Dermis microvascular lymphatic vessel endothelial cell (primary cell): ENCODE measurements at places on chromosomes 11 and 22.

DNA sequence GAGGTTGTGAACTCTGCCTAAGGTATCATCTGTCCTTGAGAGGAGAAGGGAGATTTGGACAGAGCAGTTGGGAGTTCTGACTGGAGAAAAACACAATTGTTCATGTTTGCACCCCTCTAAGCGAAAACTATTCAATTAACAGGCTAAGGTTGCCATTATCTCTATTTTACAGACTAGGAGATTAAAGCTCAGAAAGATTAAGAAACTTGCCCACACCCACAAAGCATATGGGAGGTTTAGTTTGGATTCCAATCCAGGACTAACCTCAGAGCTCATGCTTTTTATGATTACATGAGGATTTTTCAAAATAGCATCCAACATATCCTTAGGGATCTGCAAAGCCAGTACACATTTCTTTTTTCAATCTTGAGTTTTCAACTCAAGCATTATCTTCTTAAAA, 22.0 kb downstream of the GAB2 start:
- DNase-seq = no peak

GRCh38 chr22:24819911-24820461, 14.0 kb downstream of the SGSM1 start:
- DNase-seq = no peak

DNA sequence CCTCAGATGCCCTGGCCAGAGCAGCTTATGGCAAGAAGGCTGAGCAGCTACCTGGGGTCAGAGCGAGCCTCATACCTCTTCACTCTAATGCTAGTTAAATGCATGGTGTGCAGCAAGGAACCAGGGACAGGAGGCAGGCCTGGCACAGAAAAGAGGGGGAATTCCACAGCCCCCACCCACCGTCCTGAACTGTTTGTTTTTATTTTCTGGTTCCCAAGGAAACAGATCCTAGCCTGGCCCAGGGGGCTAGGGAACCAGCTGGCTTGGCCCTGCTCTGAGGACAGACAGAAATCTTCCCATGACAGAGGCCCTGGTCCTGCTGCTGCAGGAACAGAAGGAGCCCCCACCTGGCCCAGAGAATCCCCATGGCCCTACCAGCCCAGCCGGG, 40.4 kb downstream of the SLCO2B1 start:
- peak; percentile 70 for DNase-seq

DNA sequence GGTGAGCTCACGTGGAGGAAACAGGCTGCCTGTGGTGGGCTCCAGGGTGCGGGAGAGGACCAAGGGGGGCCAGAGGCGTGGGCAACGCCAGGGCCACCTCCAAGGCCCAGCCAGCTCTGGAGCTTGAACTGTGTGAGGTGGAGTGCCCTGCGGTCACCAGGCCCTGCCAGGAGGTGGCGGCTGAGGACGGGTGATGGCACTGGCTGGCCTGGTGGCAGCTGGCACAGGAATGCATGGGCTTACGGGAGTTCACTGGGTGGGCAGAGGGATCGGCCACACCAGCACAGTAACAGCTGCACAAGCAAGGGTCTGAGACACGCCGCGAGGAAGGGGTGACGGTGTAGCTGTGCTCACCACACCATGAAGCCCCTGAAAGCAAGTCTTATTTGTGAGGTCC, 15.8 kb downstream of the TOLLIP start:
- DNase-seq = no peak

DNA sequence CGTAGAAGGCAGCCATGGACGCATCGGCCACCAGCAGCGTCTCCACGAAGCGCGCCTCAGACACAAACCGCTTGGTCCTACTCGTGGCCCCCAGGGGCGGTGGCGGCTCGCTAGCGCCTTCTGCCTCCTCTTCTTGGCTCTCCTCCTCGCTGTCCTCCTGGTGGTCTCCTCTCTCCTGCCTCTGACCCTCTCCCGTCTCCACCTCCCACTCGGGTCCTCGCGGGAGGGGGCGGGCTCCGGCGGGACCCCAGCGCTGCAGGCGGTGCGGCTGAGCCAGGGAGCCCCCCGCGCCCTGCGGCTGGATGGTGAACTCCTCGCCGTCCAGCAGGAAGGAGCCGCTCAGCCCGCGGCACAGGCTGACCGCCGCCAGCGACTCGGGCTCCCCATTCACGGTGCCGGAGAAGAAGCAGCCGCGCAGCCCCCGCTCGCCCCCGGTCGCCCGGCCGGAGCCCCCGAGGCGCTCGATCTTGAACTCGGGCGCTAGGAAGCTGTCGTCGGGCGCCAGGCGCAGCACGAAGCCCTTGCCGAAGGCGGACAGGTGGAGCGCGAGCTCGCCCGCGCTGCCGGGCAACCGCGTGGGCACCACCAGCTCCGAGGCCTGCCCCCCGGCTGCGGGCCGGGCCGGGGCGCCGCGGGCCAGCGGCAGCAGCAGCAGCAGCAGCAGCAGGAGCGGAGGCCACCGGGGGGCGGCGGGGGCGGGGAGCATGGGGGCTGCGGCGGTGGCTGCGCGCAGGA, 661 bp downstream of the ADAMTS8 start:
- no peak for DNase-seq

GRCh38 chr11:11584937-11585336, 36.9 kb downstream of the GALNT18 start:
- DNase-seq = no peak

DNA sequence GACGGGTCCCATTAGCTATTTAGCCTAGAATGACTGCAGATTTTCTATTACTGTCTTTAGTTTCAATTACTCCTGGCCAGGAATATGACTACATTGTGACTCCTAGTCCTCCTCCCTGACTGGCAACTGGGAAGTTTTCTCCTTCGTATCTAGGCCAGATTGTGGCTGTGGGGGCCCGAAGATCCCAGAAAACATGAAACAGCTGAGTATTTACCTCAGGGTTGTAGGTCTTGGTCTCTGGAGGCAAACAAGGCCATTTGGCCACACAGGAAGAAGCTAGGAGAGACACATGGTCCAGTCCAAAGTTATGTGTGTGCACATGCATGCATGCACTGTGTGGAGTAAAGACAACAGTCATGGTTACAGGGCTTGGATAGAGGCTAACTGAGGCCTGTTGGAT, 10.2 kb upstream of the GDPD4 start:
- DNase-seq = no peak

DNA sequence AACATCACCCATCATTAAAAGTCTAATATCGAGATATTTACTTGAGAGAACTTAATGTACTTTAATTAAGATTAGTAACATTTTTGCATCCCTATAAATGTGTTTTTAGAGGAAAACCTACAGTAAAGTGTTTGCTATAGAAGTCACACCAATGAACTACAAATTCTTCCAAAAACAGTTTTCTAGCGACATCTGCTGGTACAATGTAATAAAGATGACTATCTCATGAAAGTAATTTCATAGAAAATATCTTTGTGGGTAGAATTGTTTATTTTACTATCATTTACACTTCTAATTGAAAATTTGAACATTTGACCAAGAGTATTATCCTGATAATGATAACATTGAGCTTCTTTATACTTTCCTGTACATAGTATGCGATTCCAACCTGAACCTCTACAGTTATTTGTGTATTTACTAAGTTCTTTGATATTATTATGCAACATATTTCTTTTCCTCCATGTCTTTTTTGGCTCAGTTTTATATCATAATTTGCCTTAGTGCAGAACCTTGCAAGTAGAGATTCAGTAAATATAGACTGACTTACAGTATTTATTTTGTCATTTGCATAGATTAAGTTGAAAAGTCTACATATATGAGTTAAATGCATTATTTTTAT, 252.7 kb downstream of the TMEM135 start:
- peak; percentile 75 for DNase-seq

DNA sequence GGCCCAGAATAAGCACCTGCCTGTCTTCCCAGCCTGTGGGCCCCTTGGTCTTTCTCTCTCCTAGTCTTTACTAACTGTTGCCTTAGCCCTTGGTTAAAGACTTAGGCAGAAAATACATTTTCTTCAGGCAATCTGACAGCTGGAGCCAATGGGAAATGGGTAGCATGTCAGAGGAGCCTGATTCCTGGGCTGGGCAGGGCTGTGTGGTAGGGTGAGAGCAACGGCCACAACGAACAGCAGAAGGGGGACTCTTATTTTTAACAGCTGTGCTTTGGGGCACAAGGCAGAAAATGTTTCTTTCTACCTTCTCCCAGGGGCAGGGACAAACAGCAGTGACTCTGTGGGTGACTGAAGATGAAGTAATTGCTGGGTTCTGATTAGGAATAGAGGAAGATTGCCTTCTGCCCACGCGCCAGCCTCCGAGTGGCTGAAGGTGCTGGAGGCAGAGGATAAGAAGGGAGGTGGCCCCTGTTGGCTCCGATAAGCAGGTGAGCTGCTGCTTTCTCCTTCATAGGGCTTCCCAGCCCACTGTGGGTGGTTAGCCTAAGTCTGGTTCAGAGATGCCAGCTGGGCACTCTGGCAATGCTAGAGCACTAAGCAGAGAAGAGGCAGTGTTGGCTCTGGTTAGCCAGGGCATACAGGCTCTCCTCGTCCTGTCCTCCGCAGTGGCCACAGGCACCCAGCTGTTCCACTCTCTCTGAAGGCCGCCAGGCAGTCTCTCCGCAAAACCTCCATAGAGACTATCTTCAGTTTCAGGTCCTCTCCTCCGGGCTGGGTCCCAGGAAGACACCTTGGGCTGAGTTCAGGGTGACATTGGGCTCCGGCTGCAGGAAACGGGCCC, 1.5 kb downstream of the YPEL4 start:
- DNase-seq = no peak

DNA sequence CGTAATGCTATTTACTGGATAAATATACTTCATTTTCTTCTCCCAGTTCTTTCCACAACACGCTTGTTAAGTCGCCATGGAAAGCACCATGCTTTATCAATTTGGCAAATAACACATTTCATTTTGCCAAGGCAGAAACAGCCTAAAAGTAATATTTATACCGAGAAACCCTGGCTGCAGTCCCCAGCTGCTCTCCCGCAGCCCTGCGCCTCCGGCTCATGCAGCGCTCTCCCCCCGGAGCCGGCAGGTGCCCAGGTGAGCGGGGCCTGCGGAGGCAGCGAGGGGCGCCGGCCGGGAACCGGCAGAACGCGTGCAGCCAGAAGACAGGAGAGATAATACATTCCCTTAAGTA, 681 bp upstream of the ARHGEF12 start:
- DNase-seq = no peak
